ENCODE measurements at places on chromosomes 2 and 18.

DNA sequence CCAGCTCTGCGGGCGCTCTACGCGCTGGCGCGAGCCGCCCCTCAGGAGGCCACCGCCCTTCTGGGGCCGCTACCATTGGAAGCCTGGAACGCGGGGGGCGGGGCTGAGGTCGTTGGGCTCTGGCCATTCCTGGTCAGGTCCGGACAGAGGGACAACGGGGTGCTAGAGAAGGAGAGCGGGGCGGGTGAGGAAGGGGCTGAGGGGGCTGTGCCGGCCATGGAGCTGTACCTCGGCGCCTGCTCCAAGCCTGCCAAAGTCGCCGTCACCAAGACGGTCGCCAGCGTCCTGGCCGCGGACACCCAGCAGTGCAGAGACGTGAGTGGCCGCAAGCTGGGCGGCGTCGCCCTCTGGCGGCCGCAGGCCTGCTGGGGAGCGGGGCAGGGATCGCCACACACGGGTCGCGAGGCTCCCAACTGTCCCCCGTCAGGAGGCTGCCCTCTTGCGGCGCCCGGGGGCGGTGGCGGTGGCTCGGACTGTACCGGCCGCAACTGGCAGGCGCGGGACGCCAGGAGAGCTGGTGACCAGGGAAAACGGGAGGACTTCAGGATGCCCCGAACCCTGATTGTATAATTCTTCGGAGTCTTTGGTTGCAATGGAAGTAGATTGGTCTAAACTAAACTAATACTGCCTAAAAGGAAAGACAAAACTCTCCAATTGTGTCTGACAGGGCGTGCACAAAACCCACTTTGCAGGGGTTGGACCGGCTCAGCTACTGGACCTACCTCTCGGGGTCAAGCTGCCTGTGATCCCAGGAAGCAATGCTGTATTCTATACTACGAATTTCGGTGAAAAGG, at the start of gene FSIP2:
TSS of gene FSIP2 (plus strand) at position 126 of the 794 bp plus-strand sequence. CDS start at position 217, 91 bp downstream.
- DNase-seq: no peak

DNA sequence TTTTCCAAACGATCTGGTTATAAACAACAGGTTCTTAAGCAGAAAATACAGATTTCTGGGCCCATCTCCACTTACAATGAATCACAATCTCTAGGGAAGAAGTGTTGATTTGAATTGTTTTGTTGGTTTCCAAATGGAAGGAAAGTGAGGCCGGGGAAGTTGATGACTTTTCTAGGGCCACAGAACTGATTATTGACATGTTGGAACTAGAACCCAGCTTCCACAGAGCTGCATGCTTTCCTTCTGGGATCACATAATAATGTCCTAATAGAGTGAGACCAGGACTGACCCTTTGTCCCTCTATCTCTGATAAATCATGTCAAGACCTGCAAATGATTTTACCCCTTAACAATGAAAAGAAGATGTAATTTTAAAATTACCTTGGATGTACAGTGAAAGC, 332.2 kb downstream of the OSR1 start:
- DNase-seq: no peak

GRCh38 chr2:55157474-55157884, 74.6 kb downstream of the CLHC1 start:
- no peak for DNase-seq

DNA sequence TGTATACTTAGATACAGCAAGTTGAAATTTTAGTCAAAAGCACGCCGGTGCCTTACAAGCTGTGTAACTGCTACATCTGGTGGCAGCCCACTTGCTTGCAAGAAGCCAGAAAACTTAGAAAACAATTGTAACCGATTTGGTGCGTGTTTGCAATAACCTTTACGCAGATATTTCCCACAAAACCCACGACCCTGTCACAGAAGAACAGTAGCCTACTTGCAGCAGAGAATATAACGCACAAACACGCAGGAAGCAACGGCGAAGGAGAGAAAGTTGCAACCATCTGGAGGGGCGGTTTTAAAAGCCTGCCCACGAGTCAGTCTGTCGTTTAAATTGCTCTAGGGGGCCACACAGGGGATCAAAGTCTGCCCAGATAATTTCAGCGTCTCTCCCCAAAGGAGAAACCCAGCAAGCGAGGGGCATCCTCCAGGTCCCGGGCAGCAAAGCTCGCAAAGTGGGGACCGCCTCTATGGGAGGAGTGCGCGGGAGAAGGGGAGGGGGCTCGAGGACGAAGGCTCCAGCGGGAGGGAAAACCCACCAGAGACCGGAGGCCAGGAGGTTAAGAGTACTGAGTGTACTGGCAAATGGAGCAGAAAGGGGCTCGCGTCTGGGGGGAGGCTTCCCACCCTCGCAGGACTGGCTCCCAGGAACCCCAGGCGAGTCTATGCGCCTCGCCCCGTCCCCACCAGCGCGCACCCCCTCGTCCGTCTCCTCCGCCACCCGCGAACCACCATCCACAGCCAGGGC, 1.1 kb downstream of the TLK1 start:
- DNase-seq: peak; percentile 17

DNA sequence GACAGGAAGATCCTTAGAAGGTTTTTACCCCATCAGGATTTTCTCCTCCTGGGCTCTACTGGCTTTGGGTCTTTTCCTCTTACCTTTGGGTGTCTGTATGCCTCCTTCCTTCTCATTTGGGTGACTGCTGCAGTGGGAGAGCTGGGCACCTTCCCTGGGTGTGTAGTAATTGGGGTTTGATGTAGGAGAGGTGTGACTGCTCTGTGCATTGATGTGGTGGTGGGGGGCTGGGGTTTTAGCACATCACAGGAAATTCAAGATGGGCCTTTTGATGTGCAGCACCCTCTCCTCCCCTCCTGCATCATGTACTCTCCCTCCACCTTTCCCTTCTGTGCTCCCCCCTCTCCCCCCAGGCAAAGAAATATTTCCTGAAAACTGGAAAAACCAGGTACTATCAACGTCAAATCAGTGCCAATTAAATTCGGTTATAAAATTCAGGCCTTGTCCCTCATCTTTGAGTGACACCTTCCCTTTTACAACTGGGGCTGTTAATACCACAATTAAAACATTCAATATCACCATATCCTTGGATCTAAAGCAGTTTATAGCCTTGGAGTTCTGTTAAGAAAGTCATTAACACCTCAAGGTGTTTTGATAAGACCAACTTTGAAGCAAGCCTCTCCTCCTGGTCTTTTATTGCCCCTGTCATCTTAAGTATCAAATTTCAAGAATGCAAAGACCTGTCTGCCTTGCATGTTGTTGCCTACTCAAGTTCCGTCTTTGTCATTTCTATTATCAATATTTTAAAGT, 23.3 kb downstream of the EDAR start:
- DNase-seq: no peak

GRCh38 chr2:17646081-17646554, 105.6 kb downstream of the VSNL1 start:
- DNase-seq: no peak

DNA sequence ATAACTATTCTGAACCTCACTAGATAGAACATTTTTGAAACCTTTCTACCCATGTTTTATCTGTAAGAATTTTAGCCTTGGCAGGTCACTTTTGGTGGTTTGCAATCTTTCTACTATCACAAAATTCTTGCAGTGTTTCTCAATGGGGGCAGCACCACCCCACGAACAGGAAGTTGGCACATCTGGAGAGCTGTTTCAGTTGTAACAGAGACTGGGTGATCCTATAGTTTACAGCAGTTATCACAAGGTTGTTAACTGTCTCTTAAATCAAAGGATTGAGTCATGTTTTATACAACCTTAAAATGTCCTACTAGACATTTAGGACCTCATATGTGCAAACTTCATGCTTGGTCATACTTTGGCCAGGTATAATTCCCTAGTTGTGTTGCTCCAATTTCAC, 829.2 kb downstream of the ERBB4 start:
- no peak for DNase-seq

GRCh38 chr2:216555274-216555673, 56.6 kb downstream of the RPL37A start:
- no peak for DNase-seq

- DNase-seq: no peak
Measured at GRCh38 chr2:239433777-239434403, 33.1 kb upstream of the HDAC4 start.

DNA sequence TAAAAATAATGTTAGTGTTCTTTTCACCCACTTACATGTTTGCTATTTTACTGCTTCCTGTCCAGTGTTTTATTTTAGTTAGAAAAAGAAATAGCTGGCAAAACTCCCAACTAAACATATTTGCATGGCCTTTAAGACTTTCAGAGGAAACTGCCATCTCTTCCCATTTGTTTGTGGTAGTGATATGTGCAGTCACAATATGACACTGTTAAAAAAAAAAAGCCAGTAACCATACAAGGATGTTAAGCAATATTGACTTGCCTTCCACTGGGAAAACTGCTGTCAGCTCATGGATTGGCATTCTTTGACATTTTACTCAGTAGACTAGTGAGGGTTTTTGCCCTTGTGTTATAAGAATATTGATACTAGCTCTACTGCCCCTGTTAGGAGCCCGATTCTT, 29.1 kb downstream of the XIRP2 start:
- DNase-seq: no peak

- DNase-seq: no peak
Measured at GRCh38 chr18:75172299-75173124, 36.4 kb downstream of the PTGR3 start.

GRCh38 chr2:61736953-61737352, 116.9 kb downstream of the FAM161A start:
- DNase-seq: no peak

DNA sequence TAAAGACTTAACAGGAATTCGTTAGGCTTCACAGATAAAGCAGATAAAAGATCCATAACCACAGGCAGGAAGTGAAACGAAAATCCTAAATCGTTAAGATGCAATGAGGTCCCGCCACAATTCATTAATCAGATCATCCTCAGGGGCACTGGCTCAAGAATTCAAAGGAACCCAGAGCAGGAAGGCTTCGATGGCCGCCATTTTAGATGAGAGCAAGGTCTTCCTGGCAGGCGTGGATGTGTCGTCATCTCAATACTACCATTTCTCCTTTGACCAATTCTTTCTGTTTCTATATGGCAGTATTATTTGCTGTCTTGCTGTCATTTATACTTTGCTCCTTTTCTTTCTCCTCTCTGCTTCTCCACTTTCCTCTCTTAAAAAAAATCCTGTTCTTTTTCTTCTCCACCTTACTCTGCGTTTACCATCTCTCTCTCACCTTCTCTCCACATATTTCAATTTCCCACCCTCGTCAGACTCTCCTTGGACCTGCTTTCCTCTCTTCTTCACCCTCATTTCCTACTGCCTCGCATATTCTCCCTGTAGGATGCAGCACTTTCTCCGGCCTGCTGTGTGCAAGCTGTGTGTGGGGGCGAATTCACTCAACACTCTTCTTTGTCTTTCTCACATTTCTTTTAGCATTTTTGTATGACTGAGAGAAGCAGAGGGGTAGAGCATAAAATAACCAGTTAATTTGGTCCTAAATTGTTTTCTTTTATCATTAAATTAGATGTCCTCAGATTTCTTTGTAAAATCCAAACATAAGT, 35.1 kb upstream of the LHCGR start:
- DNase-seq: no peak

- no peak for DNase-seq
Measured at GRCh38 chr18:71529703-71530303, 1014.3 kb downstream of the CBLN2 start.

- DNase-seq: no peak
Measured at GRCh38 chr18:28204154-28204553, 27.2 kb upstream of the CDH2 start.

GRCh38 chr2:191836853-191837769, 9.8 kb downstream of the CAVIN2 start:
- DNase-seq: no peak
